ENCODE measurements at places on chromosomes 6 and 20. TPM values are rescaled to one million over a fixed set of nuclear protein-coding genes. Genes with fewer than 3 reads are reported as not detected.

GRCh38 chr6:153328194-153328593 lies 197.1 kb upstream of the RGS17 start:
- no peak for DNase-seq

The ZC2HC1B gene
- not detected for total RNA-seq

The UBE3D gene
- 7.0 TPM for total RNA-seq

DNA sequence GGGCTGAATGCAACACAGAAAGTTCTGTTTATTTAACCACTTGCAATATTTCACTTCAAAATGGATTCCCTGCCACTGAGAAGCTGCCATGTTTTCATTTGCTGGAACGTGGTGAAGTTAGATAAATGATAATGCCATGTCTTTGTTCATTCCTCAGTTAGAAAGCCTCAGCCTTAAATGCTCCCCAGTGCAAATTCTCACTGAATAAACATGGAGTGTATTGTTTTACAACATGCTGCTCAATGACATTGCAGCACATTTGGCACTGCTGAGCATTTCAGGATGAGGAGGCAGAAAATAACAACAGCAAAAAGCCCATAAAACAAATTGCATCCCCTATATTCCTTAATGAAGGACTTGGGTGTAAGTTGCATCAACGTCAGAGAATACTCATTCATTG lies 913.8 kb upstream of the FLRT3 start:
- no peak for DNase-seq

DNA sequence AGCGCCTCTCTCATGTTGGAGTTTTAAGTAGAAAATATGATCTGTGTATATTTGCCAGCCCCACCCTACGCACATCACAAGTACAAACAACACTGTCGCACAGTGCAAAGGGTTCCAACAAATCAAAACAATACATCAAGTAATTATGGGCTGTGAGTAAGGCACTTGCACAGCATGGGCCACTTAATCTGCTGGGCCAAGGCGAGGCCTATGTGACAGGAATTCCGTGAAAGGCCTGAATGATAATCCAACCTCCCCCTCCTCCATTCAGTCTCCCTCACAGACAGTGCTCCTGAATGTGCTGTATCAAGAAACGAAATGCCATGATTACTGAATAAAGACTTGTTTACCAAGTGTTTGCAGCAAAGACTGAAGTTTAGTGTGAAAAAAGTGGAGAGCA lies 130.1 kb upstream of the SLC2A12 start:
- DNase-seq, result no peak

- DNase-seq, result no peak
Observed at GRCh38 chr20:13205848-13206434, 15.1 kb upstream of the ISM1 start.
